ENCODE measurements at places on chromosomes 4 and X.

GRCh38 chr4:8536467-8536866, 43.7 kb upstream of the GPR78 start:
- no peak for DNase-seq

DNA sequence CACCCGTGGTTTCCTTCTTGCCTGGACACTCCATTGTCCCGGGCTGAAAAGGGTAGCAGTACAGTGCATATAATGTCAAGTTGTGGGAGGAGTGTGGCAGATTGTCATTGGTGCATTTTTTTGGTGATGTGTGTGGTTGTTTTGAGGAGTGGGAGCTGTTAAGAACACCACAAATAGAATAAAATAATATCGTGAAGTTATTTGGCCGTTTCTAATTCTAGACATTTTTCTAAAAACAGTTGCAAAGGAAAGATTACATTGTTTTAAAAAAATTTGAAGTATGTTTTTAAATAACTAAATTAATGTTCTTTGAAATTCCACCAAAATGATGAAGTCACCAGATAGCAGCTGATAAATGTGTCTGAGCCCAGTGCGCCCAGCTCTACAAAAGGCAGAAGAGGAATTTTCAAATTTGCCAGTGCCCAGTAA, 1.3 kb downstream of the PKD2 start:
- no peak for DNase-seq

DNA sequence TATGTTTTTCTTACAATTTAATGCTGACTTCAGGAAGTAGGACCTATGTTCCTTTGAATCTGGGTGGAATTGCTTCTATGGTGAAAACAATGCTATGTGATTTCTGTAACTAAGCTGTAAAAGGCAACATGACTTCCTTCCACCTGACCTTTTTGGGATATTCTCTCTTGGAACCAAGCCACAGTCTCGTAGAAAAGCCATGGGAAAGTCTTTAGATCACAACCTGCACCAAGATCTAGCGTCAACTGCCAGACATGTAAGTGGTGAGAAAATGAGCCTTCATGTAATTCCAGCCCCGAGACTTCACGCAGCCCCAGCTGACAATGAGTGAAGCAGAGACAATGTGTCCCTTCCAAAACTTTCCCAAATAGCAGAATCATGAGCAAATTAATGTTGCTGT, 297.0 kb upstream of the DCAF8L1 start:
- no peak for DNase-seq

DNA sequence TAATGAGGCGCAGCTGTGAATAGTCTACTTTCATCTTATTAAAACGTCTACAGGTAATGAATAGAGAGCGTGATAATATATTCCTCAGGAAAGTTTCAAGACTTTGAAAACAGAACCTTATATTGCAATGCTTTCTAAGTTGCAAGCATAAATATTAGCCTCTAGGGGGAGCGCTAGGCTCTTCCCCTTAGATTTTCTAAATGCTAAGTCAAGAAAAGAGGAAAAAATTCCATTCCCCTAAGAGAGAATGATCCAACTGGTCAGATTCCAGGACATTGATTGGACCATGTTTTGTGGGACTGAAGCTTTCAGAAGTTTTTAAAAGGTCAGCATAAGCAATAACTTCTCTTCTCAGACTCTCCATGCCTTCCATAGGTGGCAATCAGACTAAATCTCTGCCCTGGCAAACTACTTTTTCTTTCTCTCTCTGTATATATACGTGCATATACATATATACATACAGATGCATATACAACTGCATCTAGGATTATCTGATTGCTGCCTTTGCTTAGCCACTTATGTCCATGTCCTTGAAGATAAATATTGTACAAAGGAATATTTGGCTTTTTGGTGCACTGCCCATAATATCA, 492.9 kb downstream of the INPP4B start:
- no peak for DNase-seq

DNA sequence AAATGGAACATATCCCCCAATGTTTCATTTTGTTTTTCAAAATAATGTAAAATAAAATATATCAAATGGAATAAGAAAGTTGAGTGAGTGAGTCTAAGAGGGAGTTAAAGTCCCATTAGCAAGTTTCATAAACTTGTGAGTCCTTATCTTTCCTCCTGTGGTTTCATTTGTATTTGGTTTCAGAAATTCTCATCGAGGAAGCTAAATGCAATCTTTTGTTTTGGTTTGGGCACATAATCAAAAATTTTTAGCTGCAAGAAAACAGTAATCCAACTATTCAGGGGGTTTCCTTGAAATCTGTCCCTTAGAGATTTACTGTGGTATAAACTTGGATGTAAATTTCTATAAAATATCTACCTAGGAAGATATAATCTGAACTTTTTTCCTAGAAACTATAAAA, 124.2 kb downstream of the CAMK2D start:
- no peak for DNase-seq

- no peak for DNase-seq
These were observed 86.4 kb downstream of the PPA2 start for GRCh38 chr4:105387466-105387865.

GRCh38 chr4:39631700-39632079, 7.0 kb downstream of the SMIM14 start:
- DNase-seq, result no peak

DNA sequence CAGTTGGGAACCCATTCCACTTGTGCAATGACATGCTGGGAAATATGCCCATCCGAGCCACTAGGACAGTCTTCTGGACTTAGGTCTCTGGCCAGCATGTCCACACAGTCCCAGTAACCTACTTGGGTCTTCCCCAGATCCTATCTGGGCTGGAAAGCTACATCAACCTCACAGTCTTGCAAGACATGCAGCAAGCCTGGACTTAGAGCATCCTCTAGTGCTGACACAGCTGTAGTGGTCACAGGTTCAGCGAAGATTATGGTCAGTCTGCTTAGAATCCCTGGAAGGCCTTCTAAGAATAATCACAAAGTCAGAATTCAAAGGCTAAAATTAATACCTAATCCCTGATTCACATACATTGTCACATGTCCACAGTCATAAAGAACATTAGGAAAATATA, 842.7 kb downstream of the STPG2 start:
- DNase-seq, result no peak

GRCh38 chrX:12973561-12974304, 1.2 kb upstream of the TMSB4X start:
- DNase-seq, result no peak

DNA sequence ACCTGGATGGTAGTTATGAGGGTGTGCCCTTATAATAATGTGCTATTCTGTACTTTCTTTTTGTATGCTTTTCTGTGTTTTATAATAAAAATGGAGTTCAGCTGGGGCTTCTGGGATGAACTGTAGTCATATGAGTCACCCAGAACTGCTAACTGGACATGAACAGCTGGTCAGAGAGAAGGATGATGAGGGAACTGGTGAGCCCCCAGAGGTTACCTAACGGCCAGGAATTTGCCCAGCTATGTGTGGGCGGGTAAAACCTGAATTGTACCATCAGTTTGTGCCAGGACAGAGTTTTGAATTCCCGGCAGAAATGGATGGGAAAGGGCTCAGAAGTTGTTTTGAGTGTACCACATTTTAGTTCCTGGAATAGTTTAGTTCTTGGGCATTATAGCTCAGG, 138.0 kb upstream of the USP9X start:
- DNase-seq, result no peak

GRCh38 chr4:97038146-97038516, 1105.1 kb downstream of the STPG2 start:
- no peak for DNase-seq

- no peak for DNase-seq
These were observed 56.8 kb downstream of the TRPC5 start for GRCh38 chrX:112025753-112026152.

DNA sequence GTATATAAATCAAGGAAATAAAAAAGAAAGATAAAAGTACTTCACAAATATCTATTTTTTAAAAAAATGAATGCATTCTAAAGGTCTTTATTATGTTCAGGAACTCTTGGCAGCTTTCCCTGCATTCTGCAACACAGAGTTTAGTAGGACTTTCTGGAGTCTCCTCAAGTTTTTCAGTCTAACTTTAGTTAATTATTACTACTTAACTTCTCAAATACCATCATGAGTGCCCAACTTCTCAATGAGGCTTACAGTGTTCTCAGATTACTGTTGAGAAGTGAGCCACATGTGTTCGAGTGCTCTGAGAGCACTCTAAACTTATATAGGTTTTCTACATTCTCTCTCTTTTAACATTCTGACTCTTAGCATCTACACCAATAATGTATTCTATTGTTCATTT, 1852.9 kb upstream of the PCDH10 start:
- no peak for DNase-seq

DNA sequence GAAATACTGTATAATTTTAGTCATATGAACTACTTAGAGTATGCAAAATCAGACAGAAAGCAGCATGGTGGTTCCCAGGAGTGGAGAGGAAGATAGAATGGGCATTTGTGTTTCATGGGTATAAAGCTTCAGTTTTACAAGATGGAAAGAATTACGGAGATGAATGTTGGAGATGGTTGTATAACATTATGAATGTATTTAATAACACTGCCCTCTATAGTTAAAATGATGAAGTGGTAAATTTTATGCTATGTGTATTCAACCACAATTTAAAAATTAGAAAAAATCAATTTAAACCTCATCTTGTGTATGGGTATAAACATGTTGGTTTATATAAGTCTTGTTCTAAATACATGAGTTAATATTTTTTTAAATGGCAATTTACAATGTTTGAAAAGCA, 521.1 kb downstream of the FSTL5 start:
- no peak for DNase-seq

DNA sequence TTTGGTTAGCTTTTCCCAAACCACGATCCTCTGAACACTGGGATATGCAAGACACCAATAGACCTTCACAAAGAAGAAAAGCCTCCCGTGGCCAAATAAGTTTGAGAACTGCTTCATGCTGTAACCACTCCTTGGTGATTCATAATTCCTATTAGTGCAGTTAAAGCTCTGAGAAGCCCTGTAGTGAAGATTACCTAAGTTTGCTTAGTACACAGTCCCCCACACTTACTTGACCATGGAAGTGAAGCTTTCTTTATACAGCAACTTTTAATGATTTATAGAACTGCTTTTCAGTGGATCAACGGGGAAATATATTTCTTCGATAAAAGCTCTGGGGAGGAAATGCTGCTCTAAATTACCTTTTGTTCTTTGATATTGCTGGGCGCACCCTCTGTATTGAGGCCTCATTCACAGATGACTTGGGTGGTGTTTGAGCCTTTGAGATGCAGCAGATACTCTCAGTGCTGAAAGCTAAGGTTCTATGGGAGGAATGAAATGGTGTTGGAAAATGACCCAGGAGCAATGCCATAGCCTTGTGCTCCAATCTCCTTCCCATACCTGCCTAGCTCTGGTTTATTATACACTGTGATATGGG, 67.4 kb downstream of the CBLL2 start:
- no peak for DNase-seq

- DNase-seq, result no peak
These were observed 221.1 kb downstream of the PTTG2 start for GRCh38 chr4:38181286-38181685.

GRCh38 chr4:17934286-17934685, 87.3 kb downstream of the LCORL start:
- no peak for DNase-seq

GRCh38 chrX:3522101-3522650, 175.7 kb upstream of the MXRA5 start:
- no peak for DNase-seq

DNA sequence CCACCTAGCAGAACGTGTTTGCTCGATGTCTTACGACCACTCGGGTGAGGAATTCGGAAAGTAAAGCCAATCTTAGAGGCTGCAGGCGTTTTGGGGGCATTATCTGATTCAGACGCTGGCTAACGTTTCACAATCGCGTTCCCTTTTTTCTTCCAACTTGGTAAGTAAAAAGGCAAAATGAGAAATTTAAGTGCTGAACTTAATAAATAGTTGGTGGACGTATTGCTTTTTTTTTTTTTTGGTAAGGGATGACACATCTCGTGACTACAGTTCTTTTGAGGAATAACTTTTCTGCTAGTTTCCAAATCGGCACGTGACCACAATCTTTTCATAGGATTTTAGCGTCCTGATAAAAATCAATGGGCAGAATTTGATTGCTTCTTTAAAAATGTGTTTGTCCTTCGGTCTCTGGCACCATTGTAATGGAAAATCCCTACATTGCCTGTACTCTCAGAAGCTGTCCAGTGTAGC, 848 bp downstream of the RAB9A start:
- DNase-seq, result no peak

DNA sequence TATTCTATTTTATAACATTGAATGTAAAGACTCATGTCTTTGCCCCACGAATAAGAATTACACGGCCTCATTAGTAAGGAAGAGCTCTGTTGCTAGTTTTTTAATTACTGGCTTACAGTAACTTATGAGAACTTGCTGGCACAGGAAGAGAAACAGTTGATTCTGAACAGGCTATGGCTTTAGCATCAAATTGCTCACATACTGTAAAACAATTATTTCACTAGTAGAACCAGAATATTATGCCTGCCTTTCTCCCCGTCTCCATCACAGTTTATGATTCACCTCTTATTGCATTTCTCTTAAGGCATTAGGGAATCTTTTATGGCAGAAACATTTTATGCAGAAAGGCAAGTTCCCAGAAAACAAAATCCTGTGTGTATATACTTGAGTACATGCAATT, 126.1 kb downstream of the SPRY1 start:
- DNase-seq, result no peak

DNA sequence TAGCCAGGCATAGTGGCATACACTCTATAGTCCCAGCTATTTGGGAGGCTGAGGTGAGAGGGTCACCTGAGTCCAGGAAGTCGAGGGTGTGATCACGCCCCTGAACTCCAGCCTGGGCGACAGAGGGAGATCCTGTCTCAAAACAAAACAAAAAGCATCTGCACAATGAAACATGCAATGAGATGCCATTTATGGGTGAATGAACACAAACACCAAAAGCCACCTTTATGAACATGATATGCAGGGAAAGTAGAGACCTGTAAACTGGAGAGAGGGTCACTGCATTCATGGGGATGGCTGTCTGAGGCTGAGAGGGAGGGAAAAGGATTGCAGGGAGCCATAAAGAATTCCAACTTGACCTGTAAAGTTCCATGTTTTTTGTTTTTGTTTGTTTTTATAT, 70.7 kb downstream of the EVC start:
- no peak for DNase-seq

DNA sequence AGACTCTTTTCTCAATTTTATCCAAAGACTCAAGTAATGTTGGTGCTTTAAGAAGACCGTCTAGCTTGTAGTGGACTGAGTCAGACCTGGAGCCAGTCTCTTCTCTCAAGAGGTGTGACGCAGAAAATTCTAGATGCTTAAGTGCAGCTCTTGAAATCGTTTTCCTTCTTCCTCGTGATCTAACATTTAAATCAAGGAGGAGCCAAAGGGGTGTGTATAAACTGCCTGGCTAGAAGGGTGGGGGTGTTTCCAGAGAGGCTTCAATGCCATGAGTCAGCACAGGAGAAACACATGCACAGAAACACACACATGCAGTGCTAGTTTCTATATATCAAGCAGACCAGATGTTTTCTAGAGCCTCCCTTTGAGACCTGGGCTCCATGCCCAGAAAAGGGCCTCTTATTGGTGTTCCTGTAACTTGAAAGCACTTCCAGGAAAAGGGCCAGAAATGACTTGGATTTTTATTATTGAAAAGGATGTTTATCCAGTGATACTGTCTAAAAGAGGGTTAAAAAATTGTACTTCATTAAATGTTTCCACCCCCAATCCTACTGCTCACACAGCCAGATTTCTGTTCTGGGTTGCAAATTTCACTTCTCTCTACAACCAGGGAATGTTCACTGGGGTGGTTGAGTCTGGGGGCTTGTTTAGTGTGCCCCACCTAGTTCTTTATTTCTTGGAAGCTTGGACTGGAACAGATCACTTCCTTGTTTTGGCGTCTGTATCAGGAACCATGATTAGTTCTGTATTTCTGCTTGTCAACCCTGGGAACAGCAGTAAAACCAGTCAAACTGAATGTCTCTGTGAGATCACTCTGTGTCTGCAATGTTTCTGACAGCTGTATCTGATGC, at the start of gene CLIC2:
TSS of gene CLIC2 (minus strand) at position 129 of the 851 bp plus-strand sequence. CDS start 187 bp downstream, outside the sequence.
- DNase-seq, result no peak

Data from stimulated activated CD4-positive, alpha-beta T cell treated with anti-CD3 and anti-CD28 coated beads, Interleukin-2, amount 100 ng/mL, for 4 hours (primary cell).